Lower leg skin (tissue), 4 donors: ENCODE measurements at places on chromosomes 4 and X.

DNA sequence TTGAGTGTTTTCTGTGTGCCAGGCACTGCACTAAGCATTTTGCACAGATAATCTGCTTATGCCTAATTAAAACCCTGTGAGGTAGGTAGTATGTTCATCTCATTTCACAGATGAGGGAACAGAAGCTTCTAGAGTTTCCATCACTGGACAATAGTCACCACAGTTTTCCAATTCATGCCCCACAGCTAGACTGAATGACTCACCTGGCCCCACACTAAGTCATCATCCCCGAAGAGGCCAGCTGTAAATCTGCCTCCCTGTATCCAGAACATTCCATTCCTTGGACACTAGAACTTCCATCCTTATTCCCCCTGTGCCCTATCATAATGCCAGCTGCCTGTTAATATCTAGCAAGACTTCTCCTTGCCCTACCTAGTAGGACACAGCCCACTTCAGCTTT is 40.9 kb upstream of the NYX start:
- DNase-seq, result no peak

GRCh38 chr4:156685308-156685707 is 286.3 kb downstream of the PDGFC start:
- no peak for DNase-seq

DNA sequence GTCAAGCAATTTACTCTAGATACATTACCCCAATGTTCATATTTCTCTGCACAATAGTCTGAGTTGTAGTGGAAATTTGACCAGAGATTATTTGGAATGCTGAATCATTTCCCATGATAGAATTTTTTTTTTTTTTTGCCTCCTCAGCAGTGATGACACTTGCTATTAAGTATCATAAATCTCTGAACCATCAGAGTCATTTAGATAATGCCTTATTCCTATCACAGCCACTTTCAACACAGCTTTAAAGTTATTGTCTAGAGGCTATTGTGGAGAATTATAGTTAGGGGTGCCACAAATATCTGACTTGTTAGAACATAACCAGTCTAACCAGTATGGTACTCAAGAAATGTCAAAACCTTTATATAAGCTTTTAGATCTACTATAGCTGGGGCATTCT is 79.8 kb downstream of the LCORL start:
- DNase-seq, result no peak

DNA sequence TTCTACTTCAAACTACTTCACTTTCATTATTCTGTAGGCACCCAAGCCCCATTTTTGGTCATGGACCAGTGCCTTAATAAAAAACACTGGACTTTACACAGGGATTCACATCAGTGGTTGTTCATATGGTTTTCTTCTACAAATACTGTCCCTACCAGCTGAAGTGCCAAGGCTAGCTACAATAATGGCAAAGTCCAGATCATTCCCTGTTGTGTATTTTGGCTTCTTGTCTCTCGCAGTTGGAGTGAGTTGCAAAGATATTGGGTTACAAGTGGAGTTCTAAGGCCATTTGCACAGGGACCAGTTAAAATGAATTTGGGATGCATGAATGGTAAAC is 16.7 kb upstream of the ANKRD17 start:
- no peak for DNase-seq

DNA sequence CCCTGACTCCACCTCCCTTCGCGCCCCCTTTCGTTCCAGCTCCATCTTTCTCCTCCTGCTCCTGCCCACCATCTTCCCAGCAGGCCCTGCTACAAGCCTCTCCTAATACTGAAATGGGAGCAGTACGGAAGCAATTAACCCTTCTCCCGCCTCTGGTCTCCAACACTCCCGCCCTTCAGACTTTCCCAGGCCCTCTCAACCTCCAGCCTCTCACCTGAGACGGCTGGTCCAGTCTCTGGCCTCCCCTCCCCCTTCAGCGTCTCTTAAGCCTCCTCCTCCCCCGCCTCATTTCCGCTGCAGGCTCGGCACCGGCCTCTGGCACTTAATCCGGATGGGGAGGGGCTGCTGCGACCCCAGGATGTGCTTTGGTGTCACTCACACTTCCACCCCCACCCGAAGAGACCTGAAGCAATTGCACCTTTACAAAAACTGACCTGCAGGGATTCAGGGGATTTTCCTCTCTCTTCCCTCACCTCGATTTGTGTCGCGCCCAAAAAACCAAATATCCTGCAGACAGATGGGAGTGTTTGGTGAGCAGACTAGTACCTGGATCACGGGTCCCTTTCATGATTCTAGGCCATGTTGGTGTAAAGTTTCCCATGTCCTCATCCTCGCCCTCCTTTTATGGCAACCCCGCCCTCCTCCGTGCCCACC is 657 bp downstream of the TCEAL8 start:
- DNase-seq, result peak; percentile 19

DNA sequence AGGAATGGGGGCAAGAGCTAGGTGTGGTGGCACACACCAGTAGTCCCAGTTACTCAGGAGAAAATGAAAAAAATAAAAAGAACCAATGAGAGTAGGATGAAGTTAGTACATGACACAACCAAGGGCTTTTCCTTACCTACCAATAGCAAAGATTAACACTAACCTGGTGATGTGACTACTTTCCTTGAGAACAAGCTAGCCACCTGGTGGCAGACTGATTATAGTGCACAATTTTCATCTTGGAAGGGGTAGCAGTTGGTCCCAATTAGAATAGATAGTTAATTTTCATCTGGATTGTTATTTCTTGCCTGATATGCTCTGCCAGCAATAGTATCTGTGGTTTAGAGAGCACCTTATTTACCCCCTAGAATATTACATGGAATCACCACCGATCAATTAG is 1216.8 kb upstream of the PABPC4L start:
- DNase-seq, result no peak

DNA sequence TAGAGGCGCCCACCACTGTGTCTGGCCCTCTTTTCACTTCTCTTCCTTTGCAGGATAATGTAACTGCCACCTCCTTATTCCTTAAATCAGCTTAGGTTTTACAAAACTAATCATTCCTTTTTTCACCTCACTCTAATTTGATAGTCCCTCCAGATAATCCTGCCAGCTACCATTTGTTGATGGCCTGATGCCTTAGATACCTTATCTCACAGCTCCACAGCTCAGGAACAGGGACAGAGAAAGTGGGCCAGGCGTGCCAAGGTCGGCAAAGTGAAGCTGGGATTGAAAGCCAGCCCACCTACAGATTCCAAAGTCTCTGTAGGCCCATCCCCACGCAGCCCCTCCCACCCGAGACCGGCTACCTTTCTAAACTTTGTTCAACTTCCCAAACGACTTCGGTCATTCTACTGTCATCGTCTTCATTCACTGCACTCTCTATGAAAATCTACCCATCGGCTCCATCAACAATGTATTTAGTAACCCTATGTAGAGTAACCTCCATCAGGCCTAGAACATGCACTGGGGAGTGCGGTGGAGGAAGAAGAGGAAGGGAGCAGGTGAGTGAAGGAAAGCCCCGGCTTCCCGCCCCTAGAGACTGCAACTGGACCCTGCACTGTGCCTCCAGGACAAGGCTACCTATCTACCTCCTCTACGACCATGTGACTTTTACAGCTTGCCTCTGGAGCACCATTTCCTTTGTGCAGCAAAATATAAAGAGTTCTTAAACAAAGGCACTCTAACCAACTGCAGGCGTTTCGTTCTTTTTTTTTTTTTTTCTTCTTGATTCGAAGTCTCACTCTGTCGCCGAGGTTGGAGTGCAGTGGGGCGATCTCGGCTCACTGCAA is 1.5 kb downstream of the CASP6 start:
- DNase-seq, result no peak

DNA sequence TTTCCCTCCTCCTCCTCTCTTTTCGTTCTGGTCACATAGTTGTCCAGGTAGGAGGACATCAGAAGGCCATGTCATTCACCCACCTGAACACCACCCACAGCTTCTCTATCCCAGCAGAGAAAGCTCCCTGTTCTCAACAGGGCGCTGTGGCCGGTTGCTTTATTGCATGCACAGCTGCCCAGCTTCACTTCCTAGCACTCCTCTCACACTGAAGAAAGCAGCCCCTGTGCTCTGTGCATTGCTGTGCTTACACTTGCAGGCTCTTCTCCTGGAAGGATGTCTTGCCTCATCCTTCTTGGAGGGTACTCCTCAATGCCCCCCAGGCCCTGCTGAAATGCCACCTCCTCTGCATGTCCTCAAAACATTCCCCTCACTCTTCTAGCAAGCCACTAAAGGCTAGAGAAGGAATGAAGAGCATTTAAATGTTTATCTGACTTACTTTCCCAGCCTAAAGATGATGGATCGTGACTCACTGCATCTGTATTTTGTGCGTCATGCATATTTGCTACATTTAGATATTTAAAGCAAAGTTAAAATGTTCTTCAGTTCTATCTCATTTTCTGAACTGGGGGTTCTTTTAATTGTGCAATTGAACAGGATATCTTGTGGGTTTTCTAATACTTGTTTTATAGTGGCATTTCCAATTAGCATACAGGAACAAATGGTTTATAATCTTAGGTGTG is 186.4 kb upstream of the PUDP start:
- no peak for DNase-seq

- DNase-seq, result no peak
These were observed 7.4 kb downstream of the FGF2 start for GRCh38 chr4:122833999-122834398.

DNA sequence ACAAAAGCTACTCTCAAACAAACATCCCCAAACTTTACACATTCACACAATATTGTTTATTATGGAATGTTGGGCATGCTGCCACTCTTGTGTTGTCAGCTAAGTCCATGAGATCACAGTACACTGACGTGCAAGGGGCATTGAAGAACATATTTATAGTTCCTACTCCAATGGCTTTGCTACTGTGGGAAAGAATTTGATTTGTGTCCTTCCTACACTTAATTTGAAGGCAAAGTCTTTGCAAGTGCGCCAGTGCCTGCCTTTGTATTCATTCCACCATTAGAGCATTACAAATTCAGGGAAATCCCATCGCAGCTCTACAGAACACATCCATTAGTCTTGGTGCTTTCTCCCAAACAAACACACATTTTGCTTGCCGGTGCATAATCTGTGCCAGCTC is 45.4 kb upstream of the FTHL17 start:
- DNase-seq, result no peak

DNA sequence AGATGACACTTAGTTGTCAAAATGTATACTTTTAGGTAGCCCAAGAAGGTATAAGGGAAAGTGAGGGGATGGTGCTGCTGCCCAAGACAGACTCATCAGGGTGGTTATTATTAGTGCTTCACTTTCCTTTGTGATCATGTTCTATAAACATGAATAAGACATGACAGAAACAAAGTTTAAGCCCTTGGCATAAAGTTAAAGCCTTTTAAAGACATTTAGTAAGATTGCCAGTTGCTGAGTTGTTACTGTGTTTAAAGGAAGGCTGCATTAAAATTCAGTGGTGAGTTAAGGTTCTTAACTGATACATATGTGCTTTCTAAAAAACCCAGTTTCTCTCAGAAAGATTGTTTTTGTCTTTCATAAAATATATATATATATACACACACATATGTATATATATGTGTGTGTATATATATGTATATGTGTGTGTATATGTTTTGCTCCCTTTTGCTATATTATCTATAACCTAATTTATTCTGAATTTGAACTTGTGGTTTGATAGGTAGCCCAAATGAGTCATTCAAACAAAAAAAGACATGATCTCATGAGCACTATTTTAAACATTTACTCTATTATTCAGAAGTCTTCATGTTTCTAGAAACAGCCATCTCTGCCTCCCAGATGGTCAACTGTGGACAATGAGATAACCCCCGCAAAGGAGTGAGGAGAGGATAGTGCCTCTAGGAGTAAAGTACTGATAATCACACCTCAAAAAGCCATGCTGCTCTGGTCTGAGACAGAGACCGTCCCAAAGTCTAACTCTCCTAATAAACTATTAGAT is 98.1 kb upstream of the OTUD4 start:
- DNase-seq, result no peak

GRCh38 chr4:39472396-39472795 is 13.5 kb downstream of the LIAS start:
- DNase-seq, result no peak

DNA sequence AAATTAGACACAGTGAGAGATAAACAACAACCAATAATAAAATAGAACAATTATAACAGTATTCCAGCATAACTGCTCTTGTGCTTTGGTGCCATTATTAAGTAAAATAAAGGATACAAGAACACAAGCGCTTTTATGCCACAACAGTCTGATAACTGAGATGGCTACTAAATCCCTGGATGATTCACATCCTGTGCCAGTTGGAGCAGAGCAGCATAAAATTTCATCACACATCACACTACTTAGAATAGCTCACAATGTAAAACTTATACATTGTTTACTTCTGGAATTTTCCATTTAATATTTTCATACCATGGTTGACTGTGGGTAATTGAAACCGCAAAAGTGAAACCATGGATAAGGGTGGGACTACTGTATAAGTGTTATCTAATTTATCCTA is 399.9 kb upstream of the CNKSR2 start:
- no peak for DNase-seq

DNA sequence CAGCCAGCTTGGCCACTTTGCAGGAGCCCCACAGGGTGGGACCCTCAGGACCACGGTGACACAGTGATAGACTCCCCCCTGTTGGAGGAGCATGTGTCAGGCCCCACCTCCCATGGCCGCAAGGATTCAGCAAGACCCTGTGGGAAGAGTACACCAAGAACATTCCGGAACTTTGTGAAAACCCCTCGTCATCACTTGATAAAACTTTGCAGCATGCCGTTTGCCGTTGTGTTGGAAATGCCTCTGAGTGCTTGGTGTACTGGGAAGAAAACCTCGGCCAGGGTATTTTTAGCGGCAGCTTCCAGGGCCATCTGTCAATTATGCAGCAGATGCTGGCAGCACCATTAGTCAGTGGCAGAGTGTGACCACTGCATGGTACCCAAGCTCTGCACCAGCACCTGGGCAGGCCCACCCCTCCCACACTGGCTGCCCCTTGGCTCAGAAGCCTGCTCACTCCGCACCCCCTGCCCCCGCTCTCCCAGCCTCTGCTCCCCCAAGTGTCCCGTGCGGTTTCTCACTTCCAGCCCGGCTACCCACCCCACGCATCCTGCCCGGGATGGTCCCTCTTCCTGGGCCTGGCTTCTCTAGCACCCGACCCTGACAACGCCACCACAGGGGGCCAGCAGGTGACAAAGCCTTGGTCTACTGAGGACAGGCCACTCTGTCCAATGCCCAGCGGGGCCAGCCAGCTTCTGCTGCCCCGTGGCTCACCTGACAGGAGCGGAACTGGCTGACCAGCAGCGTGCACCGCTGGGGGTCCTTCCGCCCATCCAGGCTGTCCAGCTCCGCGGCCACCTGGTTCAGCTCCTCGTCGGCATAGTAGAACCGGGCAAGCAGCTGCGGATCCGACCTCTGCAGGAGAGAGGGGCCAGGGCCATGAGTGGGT is 65.0 kb downstream of the ZFYVE28 start:
- DNase-seq, result peak; percentile 80

- DNase-seq, result no peak
These were observed 723.1 kb downstream of the ADGRL3 start for GRCh38 chr4:61923179-61923578.
